Left lung (tissue), 14 donors: ENCODE measurements at places on chromosomes 2 and 18.
A peak's percentile ranks its signal among the peaks of the same experiment; 100 is the strongest.

DNA sequence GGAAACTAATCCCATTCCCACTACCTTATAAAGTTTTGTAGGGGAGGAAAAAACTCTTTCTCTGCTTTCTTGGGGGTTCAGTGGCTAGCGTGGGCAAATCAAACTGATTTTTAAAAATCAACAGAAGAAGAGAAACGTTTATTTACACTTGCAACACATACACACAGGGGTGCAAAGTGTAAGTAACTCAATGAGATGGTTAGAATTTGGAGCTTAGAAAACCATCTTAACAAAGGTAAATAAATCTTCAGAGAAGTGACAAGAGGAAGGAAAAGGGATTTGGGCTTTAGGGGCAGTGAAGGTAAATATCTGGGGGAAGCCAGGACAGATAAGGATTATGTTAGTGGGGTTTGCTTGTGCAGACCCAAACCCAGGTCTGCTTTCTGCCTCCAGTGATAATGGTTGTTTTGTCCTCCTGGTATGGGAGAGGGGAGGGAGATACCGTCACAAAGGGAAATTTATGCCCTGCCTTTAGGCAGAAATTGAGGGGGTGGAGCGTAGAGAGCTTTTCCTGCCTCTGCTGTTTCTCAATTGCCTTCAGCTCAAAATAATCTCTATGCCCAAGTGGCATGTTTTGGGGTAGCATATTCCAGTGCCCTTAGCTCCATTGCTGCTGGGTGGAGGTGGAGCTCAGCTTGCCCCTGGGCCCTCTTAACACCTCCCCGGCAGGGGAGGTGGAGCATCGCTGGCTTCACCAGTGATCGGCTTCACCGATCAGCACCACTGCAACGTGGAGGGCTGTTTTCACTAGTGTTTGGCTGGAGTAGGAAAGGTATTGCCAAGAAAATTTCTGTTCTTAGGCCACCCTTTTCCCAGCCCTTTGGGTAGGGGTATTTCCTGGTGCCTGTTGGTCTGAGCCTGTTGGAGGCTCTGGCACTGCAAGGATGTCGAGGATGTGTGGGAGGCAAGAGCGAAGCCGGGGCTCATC is 92.2 kb downstream of the TEX51 start:
- no peak overlapping the region for H3K4me3 ChIP-seq
- H3K27me3 ChIP-seq, result peaks cover 7% of the 10 kb centered on the region
- no peak overlapping the region for H3K27ac ChIP-seq
- no peaks in the 10 kb centered on the region for H3K4me1 ChIP-seq

DNA sequence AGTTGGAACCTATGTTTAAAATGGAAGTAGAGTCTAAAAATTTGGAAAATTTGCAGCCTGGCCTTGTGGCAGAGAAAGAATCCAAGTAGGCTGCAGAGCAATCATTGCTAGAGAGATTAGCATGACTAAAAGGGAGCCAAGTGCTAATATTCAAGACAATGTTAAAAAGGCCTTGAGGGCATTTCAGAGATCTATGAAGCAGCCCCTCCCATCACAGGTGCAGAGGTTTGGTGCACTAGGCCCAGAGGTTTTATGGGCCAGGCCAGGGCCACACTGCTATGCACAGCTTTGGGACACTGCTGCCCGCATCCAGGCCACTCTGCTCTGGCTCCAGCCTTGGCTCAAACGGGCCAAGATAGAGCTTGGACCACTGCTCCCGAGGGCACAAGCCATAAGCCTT is 6.7 kb upstream of the IL1A start:
- DNase-seq, result no peak
- peaks cover 62% of the 10 kb centered on the region for H3K4me1 ChIP-seq
- no peak overlapping the region for H3K27ac ChIP-seq

- no peaks in the 10 kb centered on the region for H3K4me1 ChIP-seq
- no peak for DNase-seq
- H3K4me3 ChIP-seq, result no peak overlapping the region
- H3K27ac ChIP-seq, result no peak overlapping the region
- no peaks in the 10 kb centered on the region for H3K27me3 ChIP-seq
Measured at GRCh38 chr18:5746844-5747243, 148.5 kb downstream of the TMEM200C start.

DNA sequence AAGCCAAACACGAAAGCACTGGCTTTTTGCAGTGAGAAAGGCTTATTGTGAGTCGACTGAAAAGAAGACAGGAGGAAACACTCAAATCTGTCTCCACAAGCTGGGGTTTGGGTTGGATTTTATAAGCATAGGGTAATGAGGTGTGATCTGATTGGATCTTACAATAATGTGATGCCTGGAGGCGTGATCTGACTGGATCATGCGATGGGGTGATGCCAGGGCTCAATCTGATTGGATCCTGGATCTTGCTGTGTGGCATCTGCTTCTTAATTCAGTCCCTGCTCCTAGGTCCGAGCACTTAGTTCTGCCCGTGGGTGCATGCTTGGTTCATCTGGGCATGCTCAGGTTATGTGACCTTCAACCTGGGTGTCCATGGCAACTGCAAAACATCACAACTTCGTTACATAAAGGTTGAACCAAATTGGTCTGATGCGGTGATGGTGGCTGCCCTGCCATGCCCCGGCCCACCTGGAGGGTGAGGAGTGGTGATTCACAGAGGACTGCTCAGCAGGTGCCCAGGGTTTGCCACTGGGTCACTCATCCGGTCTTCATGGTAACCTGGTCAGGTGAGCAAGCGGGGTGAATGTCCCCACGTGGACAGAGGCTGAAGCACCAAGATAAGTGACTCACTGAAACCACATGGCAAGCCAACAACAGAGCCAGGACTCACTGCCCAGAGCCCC is 111.0 kb downstream of the KCNF1 start:
- peak; percentile 35 for DNase-seq
- no peaks in the 10 kb centered on the region for H3K36me3 ChIP-seq
- H3K27ac ChIP-seq, result no peak overlapping the region
- H3K4me3 ChIP-seq, result no peak overlapping the region
- H3K4me1 ChIP-seq, result no peaks in the 10 kb centered on the region

- H3K27me3 ChIP-seq, result no peaks in the 10 kb centered on the region
- H3K27ac ChIP-seq, result peak within 1 kb of the TSS; percentile 99
- peak within 1 kb of the TSS; percentile 73 for H3K4me3 ChIP-seq
- no peaks in the 10 kb centered on the region for H3K36me3 ChIP-seq
Measured at GRCh38 chr2:164841719-164842623, at the start of gene COBLL1. Gene COBLL1 (minus strand): TSS chr2:164841823. CDS start chr2:164841196, 627 bp downstream.

GRCh38 chr2:98769784-98770183 is 38.9 kb upstream of the MGAT4A start:
- H3K4me3 ChIP-seq, result no peak overlapping the region
- peaks cover 10% of the 10 kb centered on the region for H3K4me1 ChIP-seq
- DNase-seq, result no peak
- H3K27ac ChIP-seq, result peak overlapping the region; percentile 18
- H3K36me3 ChIP-seq, result no peaks in the 10 kb centered on the region

DNA sequence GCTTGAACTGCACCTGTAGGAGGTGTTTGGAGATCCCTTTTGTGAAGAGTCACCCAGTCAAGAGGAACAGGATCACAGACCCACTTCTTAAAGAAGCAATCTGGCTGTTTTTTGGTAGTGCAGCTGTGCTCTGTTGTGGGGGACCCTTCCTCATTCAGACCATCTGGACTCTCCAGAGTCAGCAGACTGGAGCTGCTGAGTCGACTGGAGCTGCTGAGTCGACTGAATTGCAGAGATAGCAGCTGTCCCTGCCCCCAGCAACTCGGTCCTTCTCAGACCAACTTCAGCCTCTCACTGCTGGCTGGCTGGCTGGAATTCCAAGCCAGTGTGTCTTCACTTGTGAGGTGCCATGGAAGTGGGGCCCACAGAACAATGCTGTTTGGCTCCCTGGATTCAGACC is 56.8 kb downstream of the GTF3C3 start:
- no peaks in the 10 kb centered on the region for H3K27me3 ChIP-seq
- H3K27ac ChIP-seq, result no peak overlapping the region
- no peaks in the 10 kb centered on the region for H3K4me1 ChIP-seq
- H3K4me3 ChIP-seq, result no peak overlapping the region
- DNase-seq, result no peak

DNA sequence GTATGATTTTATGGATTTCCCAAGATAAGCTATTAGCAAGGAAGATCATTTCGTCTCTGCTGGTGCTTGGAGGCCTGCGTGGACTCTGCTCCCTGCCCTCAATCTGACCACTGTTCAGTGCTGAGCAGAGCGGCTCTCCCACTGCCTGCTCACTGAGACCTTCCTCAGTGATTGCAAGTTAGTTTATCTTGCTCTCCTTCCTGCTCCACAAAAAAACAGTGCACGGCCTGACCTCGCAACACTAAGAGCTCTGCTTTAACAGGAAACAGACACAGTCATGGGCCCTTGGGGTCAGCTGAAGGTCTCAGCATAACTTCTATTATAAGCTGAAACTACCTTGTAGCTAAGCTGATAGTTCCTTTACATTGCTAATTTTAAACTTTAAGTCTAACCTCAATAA is 53.1 kb downstream of the PRELID3A start:
- no peaks in the 10 kb centered on the region for H3K4me1 ChIP-seq
- H3K4me3 ChIP-seq, result no peak overlapping the region
- H3K27ac ChIP-seq, result no peak overlapping the region
- no peaks in the 10 kb centered on the region for H3K27me3 ChIP-seq

- no peak for DNase-seq
- peaks cover 35% of the 10 kb centered on the region for H3K27me3 ChIP-seq
- H3K27ac ChIP-seq, result no peak overlapping the region
- H3K4me3 ChIP-seq, result no peak overlapping the region
- H3K36me3 ChIP-seq, result no peaks in the 10 kb centered on the region
Measured at GRCh38 chr2:75612108-75612861, 34.3 kb upstream of the MRPL19 start.

- DNase-seq, result peak; percentile 82
- H3K27ac ChIP-seq, result peak within 1 kb of the TSS; percentile 78
- H3K27me3 ChIP-seq, result peaks cover 27% of the 10 kb centered on the region
- no peaks in the 10 kb centered on the region for H3K36me3 ChIP-seq
- H3K4me3 ChIP-seq, result peak within 1 kb of the TSS; percentile 44
Measured at GRCh38 chr2:236569573-236569973, at the start of gene ACKR3. Gene ACKR3 (plus strand): TSS chr2:236569825. CDS start chr2:236580466, 10,641 bp downstream.

GRCh38 chr2:114294741-114295140 is 147.7 kb upstream of the DPP10 start:
- no peaks in the 10 kb centered on the region for H3K4me1 ChIP-seq
- H3K4me3 ChIP-seq, result no peak overlapping the region
- H3K27me3 ChIP-seq, result no peaks in the 10 kb centered on the region
- H3K36me3 ChIP-seq, result no peaks in the 10 kb centered on the region
- H3K27ac ChIP-seq, result no peak overlapping the region

DNA sequence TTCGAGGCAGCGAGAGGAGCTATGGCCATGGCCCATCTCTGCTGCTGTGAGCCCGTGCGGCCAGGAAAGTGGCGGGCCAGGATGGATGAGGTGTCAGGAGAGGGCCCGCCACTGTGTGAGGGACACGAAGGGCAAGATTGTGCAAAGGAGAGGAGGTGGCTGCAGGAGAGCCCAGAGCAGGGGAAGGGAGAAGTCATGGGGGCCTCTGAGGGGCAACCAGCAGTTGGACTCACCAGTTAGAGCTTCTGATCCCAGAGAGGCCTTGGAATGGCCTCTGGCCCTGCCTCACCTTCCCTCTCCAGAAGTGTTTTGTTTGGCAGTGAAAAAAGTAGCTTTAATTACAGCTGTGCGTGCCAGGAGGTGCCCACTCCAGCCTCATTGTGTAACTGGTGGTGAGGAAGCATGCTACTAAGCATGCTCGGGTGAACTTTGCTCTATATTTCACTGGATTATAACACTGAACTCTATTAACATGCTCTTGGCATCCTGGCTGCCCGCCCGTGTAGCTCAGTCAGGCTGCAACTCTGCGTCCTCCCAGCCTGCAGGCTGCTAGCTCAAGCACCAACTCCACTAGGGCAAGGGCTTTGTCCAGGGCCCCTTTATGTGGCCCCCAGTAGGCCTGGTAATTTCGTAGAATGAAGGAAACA is 34.2 kb downstream of the IMPA2 start:
- no peak overlapping the region for H3K4me3 ChIP-seq
- H3K27ac ChIP-seq, result peak overlapping the region; percentile 70
- no peaks in the 10 kb centered on the region for H3K27me3 ChIP-seq
- no peaks in the 10 kb centered on the region for H3K36me3 ChIP-seq
- DNase-seq, result peak; percentile 72
- peaks cover 27% of the 10 kb centered on the region for H3K4me1 ChIP-seq

DNA sequence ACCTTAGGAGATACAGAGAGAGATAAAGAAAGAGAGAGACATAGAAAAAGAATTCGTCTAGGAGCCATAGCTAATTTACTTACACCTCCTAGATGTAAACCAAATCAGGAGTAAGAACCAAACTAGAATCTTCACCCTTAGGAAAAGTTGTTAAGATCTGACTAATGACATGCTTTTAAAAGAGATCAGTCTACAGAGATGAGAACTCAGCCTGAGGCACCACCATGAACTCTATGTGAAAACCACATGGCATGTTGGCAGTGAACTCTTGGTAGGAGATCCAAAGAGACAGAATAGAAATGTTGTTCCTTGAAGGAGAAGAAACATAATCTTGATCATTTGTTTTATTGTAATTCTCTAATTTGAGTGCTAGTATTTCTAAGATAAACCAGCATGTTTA is 585.4 kb upstream of the ID2 start:
- DNase-seq, result no peak
- H3K4me3 ChIP-seq, result no peak overlapping the region
- H3K4me1 ChIP-seq, result no peaks in the 10 kb centered on the region
- no peaks in the 10 kb centered on the region for H3K36me3 ChIP-seq
- H3K27ac ChIP-seq, result no peak overlapping the region

GRCh38 chr2:10229462-10230099 is 73.1 kb upstream of the HPCAL1 start:
- H3K4me1 ChIP-seq, result no peaks in the 10 kb centered on the region
- DNase-seq, result peak; percentile 65
- no peak overlapping the region for H3K4me3 ChIP-seq
- H3K36me3 ChIP-seq, result no peaks in the 10 kb centered on the region
- no peaks in the 10 kb centered on the region for H3K27me3 ChIP-seq

DNA sequence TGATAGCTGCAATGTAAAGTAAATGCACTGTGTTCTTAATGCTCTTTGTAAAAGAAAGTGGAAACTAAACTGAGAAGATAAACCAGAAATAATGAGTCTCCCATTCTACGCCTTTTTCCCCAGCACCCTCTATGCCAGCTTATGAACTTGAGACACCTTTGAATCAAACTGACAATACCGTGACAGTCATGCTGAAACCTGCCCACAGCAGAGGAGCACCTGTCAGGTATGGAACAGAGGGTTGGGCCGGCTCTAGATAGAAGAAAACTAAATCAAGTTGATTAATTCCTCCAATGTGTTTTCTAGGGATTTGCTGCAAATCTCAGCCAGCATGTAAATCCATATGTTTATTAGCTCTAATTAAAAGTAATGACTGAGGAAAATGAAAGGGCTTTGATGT is 520.6 kb upstream of the RAB12 start:
- H3K27ac ChIP-seq, result no peak overlapping the region
- no peak overlapping the region for H3K4me3 ChIP-seq
- peaks cover 2% of the 10 kb centered on the region for H3K4me1 ChIP-seq

DNA sequence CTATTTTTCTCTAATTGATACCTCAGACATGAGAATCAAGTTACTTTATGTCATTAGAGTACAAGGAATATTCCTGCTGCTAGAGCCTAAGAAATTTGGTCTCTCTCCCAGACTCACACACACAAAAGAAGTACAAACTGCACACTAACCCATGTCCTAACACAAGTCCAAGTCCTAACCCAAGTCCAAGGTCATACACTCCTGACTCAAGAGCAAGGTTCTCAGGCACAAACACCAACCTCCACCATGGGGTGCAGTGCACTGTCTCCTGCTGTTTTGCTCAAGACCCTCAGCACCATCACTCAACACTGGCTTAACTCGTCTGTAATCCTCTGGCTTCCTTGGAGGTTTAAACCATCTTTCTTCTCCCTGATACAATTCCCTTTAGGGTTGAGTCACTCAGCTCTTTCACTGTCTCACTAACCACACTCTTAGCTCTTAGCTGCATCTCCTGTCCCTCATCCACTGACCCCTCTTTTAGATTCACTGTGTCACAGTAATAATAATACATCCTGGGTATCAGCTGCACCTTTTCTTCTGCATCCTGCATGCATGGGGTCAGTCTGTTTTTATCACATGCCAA is 129.8 kb downstream of the BCL2L11 start:
- DNase-seq, result no peak
- H3K27me3 ChIP-seq, result no peaks in the 10 kb centered on the region
- no peak overlapping the region for H3K4me3 ChIP-seq
- no peak overlapping the region for H3K27ac ChIP-seq
- no peaks in the 10 kb centered on the region for H3K4me1 ChIP-seq
